Effector memory CD4-positive, alpha-beta T cell (primary cell): ENCODE measurements at places on chromosomes 2 and 18.

DNA sequence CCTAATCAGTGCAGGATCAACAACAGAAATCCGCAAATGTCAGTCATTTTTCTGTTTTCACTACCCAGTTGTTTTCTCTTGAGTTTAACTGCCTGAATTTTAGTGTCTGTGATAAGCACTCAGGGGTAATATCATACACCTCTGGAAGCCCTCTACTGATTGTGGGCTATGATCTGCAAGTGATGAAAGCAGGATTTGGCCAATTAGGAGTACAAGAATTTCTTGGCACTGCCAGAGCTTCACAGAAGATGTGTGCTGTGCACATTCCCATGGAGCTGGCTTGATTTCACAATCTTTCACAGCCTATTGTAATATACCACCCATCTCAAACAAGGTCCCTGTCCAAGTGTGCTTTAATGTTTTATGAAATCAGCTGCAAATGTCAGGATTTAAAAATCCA is 27.3 kb upstream of the TDRD15 start:
- DNase-seq: no peak

DNA sequence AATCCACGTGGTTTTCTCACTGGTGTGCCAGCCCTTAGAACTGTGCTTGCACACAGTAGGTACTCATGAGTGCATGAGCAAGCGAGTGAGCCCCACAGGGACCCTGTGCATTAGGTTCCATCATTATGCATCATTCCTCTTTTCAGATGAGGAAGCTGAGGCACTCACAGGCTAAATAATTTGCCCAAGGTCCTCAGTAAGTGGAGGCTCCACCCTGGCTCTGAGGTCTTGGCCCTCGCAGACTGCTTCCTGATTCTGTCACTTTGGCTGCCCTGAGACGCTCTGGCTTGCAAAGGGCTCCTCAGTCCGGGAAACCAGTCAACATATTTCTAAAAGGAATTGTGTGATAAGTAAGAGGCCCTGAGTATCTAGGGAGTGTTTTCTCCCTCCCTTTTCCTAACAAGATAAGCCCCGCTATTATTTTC is 71.7 kb downstream of the IL1R2 start:
- DNase-seq: no peak

GRCh38 chr2:101478181-101479001 is 3.5 kb upstream of the RFX8 start:
- no peak for DNase-seq

GRCh38 chr2:109436610-109437225 is 177.0 kb downstream of the SEPTIN10 start:
- DNase-seq: no peak

DNA sequence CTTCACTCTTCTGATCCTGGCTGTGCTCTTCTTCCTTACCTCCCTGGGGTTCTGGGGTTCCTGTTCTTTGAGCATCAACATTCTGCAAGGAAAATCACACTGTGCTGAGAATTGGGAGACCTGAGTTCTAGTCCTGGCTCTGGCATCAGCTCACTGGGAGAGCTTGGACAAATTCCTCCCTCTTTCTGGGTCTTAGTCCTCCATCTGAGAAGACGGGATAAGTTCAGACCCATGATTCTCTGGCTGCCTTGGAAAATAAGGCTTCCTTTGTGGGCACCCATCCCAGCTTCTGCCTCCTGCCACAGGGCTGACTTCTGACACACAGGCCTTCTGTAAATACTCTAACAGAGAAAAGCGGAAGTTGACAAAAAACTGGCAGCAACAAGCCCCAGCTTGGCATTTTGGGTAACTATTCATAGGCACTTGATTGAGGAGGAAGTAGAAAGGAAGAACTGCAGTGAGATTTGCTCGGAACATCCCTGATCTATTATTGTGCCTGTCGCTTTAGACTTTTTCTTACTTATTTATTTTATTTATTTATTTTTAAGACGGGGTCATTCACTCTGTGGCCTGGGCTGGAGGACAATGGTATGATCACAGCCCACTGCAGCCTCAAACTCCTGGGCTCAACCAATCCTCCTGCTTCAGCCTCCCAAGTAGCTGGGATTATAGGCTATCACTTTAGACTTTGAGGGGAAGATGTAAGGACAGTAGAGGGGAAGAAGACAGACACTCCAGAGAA is 7.9 kb downstream of the PCBP1 start:
- DNase-seq: peak; percentile 36

DNA sequence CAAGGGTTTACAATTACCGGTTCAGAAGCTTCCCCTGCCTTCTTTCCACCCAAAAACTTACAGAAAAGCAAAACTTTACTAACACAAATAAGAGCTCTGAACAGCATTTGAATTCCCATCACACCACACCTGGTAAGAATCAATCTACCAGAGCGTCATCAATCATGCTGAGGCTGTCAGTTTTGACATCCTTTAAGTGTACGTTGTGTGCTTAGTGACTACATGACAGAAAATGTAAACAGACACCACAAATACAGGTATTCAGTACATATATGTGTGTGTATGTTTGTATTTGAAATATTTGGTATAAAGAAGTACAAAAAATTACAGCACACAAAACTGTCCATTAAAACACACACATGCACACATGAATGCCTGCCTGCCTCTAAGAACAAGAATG is 523.5 kb downstream of the TMEM182 start:
- DNase-seq: no peak

- no peak for DNase-seq
These were observed 103.0 kb upstream of the STK17B start for GRCh38 chr2:196274387-196274809.

GRCh38 chr2:97714950-97715652 is 1.7 kb downstream of the ZAP70 start:
- no peak for DNase-seq

DNA sequence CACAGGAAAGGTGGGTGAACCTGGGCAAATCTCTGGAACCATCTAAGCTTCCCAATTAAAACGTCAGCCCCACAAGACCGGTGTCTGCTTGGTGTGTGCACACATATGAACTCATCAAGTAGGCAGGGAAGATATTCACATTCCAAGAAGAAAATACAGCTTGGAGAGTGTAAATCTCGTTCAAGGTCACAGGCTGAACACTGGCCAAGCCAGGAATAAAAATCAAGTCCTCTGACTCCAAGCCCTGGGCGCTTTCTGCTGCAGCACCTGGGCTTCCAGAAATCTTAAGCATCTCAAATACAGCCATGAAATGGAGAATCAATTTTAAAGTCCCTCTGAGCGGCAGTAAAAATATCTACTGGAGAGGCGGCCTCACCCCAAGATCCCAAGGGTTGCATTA is 150.9 kb downstream of the TWIST2 start:
- no peak for DNase-seq

DNA sequence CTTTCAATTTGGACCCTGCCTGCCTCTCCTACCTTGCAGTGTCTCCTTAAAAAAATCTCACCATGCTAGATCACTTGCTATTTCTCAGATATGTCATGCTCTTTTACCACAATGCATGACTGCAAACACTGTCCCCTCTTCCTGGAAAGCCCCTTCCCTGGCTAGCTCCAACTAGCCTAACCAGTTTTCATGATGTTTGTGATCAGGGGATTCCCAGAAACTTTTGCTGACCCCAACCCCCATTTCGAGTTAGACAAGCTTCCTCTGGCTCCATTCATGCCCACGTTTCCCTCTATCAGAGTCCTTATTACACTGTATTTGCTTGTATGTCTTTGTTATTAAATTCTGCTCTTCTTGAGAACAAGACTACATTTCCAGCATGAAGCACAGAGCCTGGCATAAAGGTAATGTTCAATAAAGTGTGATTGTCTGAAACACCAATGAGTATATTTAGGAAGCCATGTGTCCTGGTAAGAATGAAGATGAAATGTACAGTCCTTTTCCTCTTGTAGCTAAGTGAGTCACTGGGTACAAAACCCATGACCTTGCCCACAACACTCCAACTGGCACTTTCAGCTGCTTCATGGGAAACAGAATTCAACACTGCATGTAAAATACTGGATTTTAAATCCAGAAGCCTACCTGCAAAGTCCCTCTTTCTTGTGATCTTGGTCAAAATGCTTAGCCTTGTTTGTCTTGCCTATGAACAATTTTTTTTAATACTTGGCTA is 62.0 kb upstream of the ATL2 start:
- DNase-seq: no peak

GRCh38 chr2:175373729-175374128 is 192.2 kb upstream of the ATP5MC3 start:
- DNase-seq: no peak

DNA sequence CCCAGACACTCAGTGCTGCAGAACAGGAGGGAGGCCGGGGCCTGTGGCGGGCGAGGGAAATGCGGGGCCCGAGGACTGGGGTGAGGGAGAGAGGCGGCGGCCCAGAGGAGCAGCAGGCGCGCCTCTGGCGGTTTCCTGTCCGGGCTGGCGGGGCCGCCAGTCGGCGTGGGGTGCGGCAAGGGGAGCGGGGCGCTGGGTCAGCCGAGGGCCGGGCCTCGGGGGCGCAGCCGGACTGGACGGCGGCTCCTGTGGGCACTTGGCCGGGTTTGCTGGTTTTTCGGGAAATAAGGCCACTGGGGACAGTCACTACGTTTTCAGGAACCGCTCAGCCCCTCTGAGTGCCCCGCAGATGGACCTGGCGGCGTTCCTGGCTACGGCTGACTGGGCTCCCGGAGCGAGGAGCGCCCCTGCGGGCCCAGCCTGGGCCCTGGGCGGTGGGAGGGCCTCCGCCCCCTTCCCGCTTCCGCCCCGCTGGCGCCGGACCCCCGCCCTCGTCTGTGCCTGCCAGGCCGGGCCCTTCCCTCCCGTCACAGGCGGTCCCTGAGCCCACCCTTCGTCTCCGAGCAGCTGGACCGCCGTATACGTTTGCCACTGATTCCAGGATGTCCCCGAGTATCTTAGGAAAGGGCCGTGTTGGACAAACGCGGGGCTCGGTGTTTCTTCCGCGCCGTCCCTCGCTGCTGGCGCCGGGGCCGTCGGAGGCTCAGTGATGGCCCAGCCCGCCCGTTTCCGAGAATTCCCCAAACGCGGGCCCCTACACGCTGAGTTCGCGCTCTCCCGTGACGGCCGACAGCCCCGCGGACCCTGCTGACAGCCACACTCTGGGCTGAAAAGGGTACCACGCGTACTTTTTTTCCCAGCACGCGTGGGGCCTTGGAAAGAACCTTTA is 84.6 kb downstream of the FAM210A start:
- DNase-seq: no peak

DNA sequence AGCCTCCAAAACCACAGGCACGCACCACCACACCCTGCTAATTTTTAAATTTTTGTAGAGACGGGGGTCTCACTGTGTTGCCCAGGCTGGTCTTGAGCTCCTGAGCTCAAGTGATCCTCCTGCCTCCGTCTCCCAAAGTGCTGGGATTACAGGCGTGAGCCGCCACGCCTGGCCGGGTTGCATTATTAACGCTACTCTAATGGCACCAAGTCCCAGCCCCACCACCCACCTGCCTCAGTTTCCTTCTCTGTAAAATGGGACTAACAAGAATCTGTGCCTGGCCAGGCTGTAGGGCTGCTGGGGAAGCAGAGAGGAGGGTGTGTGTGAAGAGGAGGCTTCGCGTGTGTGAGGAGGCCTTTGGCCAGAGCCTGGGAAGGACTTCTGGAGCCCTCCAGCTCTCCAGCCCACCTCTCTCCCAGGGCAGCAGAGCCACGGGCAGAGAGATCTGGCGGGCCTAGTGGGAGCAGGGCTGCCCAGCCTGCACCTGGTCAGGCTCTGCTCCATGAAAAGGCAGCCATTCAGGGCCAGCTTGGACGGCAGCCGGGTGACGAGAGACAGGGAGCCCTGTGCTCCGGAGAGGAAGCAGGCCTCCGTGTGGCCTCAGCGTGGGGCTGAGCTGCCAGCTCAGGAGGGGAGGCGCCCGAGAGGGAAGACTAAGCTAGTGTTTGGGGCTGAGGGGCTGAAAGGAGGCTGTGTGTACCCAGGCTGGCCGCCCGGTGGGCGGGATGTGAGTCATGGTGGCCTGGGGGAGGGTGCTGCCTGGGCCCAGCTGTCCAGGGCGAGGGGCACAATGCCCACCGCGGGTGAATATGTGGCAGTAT is 7.4 kb upstream of the B3GNT7 start:
- DNase-seq: no peak

DNA sequence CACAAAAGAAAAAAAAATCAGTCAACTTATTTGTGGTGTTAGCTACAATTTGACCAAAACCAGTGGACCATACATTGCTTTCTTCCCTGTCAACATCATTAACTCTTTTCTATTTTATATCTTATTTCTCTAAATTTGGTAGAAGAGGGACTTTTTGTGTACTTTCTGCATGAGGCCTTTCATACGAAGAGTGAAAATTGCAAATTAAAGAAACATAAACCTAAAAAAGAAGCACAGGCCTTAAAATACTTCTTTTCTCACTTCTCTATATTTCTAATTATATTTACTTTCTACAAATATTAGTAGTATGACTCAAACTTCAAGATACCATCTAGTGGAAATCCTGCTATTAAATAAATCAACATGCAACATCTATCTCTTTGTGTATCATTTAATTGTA is 1073.4 kb upstream of the ZEB2 start:
- no peak for DNase-seq

- no peak for DNase-seq
These were observed 394.3 kb upstream of the ETAA1 start for GRCh38 chr2:67002618-67003371.

DNA sequence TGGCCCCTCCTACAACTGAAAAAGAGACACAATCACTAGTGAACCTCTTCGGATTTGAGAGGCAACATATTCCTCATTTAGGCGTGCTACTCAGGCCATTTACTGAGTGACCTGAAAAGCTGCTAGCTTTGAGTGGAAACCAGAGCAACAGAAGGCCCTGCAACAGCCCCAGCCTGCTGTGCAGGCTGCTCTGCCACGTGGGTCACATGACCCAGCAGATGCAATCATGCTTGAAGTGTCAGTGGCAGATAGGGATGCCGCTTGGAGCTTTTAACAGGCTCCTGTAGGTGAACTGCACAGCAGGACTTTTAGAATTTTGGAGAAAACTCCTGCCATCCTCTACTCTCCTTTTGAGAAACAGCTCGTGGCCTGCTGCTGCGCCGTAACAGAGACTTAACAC is 578.6 kb upstream of the RAB6C start:
- no peak for DNase-seq

DNA sequence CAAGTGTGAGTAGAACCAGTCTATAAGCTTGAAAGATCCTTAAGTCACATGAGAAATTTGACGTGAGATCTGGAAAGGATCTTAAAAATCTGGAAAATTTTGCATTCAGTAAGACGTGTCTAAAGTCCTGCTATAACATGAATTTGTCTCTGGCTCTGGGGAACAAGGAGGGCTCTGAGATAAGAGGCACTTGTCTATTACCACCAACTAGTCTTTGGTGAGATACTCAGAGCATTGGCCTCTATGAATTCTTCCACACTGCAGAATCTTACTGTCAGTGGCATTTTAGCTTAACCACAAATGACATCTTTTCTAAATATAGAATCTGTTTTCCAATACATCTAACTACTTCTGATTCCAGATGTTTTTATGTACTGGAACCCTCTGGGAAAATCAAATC is 1504.5 kb downstream of the DPP10 start:
- no peak for DNase-seq
